ENCODE measurements at places on chromosomes 2 and 18.

DNA sequence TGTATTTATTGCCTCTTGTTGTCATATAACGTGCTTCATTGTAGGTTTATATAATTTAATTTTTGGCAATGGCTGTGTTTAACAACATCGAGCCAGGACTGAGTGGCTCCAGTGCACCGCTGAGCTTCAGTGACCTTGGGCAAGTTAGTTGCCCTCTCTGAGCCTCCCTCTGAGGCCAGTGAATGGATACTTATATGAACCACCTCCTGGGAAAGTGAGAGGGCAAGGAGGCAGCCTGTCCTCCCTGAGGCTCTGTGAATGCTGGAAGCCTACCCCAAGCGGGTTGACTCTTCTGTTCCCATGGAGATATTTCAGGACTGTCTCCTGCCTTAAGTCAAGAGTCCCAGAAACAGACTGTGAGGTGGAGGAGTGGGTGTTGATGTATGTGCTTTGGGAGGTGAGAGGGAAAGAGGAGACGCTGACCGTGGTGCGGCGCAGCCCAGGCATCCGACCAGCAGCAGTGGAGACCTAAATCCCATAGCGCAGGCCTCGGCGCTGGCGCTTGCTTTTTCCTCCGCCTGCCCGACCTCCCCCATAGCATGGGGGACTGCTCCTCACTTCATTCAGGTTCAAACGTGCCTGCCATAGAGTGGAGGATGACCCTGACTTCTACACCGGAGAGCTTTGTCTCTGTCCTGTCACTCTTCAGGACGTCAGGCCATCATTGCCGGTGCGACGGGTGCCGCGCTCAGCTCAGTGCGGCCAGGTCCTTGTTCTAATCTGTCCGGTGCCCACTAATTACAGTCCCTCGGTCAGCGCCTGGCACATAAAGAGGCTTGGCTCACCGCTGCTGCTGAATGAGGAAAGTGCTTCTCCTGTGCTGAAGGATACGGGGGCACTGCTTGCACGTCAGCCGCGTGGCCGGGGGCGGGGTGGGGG, 167.3 kb upstream of the HS6ST1 start:
- no peak for DNase-seq

GRCh38 chr2:1489486-1489885, 76.2 kb downstream of the TPO start:
- no peak for DNase-seq

DNA sequence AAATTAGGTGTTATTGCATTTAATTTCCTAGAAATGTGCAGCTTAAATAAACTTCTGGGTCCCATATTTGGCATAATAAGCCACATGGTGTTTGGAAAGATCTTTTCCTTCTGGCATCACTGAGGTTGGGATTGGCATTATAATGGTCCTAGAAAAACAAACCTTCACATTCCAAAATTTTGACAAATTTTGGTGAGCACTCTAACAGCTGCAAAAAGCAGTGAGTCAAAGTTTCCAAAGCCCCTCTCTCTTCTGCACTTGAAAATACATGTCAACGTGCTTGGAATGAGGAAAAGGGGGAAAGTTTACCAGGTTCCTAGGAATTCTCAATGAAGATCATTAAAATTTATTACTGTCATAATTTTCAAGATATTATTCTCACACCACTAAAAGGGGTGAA, 77.8 kb upstream of the STK17B start:
- DNase-seq, result no peak

DNA sequence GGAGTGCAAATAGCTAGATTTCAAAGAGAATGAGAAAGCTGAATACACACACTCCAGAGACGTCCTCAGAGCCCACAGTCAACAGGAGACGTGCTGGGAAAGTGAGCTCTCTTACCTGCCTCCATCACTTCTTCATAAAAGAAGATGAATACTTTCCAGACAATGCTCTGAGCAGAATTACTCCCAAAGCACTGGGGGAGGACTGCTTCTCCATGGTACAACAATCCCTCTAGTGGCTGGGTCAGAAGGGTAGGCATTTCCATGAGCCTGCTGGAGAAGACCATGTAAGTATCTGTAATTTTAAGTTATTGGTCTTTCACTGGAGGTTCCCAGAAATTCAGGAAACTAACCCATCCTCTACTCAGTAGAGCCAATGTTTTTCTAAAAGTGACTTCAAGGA, 190.3 kb downstream of the RBM43 start:
- DNase-seq, result no peak

DNA sequence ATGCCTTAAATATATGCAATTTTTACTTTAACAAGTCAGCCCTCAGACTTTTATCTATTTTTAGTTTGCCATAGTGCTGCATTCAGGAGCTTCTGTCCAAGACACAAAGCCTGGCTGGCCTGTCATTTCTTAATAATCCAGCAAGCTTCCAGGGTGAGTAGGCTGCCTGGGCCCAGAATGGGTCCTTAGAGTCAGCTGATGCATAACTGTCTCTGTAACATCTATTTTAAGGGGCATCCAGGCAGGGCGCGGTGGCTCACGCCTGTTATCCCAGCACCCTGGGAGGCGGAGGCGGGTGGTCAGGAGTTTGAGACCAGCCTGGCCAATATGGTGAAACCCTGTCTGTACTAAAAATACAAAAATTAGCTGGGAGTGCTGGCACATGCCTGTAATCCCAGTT, 11.8 kb upstream of the GNLY start:
- no peak for DNase-seq

GRCh38 chr2:98464772-98465310, 20.2 kb downstream of the INPP4A start:
- peak; percentile 13 for DNase-seq

DNA sequence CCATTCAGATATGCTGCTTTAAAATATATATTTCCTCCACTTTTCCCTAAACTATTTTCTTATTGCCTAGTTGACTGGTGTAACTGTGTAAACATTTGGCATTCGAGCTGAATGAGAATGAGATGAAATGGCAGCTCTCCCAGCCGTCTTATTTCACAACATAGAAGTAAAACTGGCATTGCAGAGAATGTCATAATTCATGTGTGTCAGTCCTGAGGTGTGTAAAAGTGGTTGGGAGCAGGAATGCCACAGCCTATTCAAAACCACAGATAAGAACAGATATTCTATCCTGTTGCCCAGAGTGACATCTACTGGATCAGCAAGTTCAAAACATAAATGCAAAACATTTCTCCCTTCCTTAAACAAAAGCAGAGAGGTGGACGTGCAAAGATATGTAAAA, 565.5 kb upstream of the CHAC2 start:
- peak; percentile 3 for DNase-seq

- no peak for DNase-seq
Measured at GRCh38 chr18:6270771-6271216, 143.9 kb downstream of the L3MBTL4 start.

GRCh38 chr2:231167745-231168459, 30.5 kb upstream of the ARMC9 start:
- DNase-seq, result no peak

DNA sequence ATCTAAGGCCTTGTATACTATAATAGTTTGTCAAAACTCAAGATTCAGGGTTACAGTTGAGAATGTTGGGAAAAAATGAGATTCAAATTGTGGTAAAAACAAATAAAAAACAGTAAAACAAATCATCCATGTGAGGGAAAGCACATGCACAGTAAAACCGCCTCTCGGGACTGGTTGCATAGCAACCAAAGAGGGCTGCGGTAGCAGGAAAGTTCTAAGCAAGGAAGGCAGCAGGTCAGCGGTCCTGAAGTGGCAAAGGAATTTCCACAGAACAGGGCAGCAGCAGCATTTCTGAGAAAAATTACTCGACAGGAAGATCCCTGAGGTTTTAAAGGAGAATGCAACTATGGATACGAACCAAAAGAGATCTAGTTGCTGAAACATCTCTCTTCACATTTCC, 93.7 kb downstream of the DYNAP start:
- DNase-seq, result no peak

DNA sequence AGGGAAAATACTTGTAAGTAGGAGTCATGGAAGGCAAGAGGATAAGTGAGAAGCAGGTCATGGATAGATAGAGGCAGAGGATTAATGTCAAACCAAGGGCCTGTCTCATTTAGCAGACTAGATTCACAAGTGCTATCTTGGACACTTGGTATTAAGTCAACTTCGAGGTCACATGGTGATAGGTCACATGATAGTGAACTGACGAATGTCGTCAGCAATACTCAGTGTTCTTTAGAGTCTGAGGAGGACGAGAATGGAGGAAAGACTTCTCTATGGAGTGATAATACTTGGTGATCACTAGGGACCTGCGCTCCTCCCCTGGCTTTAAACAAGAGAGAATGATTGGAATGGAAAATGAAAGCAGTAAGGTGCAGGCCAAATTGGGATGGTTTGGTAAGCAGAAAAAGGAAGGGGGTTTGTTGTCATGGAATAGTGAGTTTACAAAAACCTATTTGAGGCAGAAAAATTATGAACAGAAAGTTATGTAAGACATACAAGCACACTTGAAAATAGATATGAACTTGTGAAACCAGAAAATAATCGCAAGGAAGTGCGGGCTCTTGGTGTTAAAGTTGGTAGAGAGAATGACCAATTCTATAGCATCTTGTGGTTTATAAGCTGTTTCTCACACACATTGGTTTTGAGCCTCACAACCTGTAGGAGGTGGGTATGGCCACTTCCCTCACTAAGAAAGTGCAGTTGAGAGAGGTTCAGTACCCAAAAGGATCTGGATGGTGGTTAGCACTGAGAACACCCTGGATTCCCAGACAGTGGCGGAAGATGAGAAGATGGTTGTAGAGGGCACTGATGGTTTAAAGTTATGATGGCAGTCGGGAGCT, 141.5 kb downstream of the WDSUB1 start:
- DNase-seq, result no peak

- no peak for DNase-seq
Measured at GRCh38 chr2:174802459-174802858, 38.2 kb upstream of the CHRNA1 start.

GRCh38 chr2:16200554-16201193, 260.3 kb downstream of the MYCN start:
- DNase-seq, result no peak

DNA sequence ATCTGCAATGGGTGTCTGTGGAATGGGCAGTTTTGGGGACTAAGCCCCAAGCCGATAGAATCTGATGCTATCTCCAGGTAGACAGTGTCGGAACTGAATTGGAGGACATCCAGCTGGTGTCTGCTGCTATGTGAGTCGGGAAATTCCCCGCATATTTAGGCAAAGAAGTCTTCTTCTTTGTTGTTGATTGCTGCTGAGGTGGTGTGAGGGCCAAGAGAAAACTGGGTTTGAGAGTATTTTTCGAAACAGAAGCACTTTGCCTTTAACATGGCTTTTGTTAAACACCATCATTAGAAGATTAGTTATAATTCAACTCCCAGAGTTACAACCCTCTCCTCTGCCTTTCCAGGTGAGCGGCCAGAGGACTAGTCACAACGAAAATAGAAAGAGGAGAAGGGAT, 49.4 kb upstream of the ACTR3 start:
- no peak for DNase-seq

DNA sequence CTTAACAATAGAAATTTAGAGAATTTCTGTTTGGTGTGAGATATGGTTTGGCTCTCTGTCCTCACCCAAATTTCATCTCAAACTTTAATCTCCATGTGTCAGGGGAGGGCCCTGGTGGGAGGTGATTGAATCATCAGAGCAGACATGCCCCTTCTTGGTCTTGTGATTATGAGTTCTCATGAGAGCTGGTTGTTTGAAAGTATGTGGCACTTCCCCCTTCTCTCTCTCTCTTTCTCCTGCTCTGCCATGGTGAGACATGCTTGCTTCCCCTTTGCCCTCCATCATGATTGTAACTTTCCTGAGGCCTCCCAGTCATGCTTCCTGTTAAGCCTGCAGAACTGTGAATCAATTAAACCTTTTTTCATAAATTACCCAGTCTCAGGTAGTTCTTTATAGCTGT, 524.7 kb upstream of the ACVR2A start:
- no peak for DNase-seq

DNA sequence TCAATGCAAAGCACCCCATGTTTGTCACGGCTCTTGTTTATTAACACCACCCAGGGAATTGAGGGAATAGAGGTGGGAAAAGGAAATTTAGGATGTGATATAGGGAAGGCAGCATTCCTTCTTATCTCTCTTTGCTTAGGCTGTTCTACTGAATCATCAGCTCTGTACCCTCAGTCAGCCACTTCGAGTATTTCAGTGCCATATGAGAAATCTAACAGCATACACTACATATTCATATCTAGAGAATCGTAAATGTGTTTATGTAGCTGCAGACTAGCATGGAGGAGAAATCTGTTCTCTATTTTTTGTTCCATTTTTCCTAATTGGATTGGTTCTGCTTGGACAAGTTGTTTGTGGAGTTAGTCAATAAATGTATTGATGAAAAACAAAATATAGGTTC, 187.8 kb downstream of the CTNNA2 start:
- no peak for DNase-seq

- DNase-seq, result no peak
Measured at GRCh38 chr18:12885500-12885899, 1.5 kb upstream of the PTPN2 start.

DNA sequence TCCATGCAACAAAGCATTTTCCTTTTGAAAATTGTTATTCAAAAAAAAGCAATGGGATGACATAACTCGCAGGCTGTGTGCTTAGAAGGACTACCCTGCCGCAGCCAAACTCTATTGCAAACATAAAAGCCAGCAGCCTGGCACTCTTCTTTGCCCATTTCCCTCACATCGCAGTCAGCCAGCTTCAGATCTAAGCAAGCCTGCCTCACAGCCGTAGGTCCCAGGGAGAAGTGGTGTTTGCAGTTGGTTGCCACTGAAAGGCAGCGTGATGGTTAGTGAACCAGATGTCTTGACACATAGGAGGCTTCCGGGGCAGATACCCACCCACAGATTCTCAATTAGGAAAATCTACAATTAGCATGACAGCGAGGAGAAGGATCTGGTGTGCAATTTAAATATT, 655.2 kb downstream of the RNF144A start:
- no peak for DNase-seq

- DNase-seq, result no peak
Measured at GRCh38 chr2:43331422-43331821, 105.0 kb upstream of the ZFP36L2 start.

DNA sequence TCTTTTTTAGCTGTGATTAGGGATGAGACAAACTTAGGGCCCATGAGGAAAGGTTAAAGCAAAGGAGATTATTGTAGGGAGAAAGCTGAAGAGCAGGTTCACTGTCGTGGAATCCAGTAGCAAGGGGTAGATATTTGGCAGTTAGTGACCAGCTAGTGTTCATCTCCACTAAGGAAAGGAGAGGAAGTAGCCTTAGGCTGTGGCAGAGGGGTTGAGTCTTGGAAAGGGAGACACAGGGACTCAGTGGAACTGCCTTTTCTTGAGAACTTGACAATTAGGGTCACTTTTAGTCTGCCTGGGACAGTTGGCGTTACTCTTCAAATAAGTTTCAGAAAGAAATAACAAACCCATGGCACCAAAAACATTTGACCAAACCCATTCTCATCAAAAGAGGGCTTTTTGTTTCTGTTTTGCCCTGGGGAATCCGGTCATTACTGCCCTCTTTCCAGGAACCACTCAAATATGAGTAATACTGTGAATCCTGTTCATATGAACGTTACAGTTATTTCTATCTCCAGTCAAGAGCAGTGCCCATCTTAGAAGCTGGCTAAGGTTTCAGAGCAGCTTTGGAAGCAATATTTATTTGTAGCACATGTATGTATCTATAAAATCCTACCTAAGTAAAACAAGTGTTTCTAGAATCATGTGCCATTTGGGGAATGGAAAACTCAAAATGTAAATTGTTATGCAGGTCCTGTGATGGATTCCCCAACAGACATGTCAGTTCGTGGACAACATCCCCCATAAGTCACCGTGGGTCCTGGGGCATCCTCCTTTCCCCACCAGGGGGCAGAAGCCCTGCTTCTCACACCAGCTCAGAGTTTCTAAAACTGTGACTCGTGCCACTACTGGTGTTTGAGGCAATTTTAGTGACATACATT, 77.3 kb upstream of the PHLPP1 start:
- DNase-seq, result no peak

Data from NCI-H1694 treated with DMSO at 0.1 percent for 48 hours (cell line).